ENCODE measurements at places on chromosomes 12 and 14.

GRCh38 chr12:95014554-95014953 is 11.1 kb upstream of the NDUFA12 start:
- H3K4me3 ChIP-seq: no peak overlapping the region
- H3K27ac ChIP-seq: no peak overlapping the region
- no peaks in the 10 kb centered on the region for H3K36me3 ChIP-seq

- no peaks in the 10 kb centered on the region for H3K36me3 ChIP-seq
- no peak overlapping the region for H3K27ac ChIP-seq
- DNase-seq: no peak
- H3K27me3 ChIP-seq: no peaks in the 10 kb centered on the region
- H3K4me1 ChIP-seq: no peaks in the 10 kb centered on the region
Measured at GRCh38 chr14:86639146-86639545, 1109.2 kb downstream of the FLRT2 start.

GRCh38 chr12:82838131-82838551 is 151.4 kb downstream of the TMTC2 start:
- no peak overlapping the region for H3K27ac ChIP-seq
- no peak for DNase-seq
- no peaks in the 10 kb centered on the region for H3K4me1 ChIP-seq
- H3K27me3 ChIP-seq: no peaks in the 10 kb centered on the region
- H3K4me3 ChIP-seq: no peak overlapping the region
- no peaks in the 10 kb centered on the region for H3K36me3 ChIP-seq

- H3K36me3 ChIP-seq: no peaks in the 10 kb centered on the region
- no peaks in the 10 kb centered on the region for H3K4me1 ChIP-seq
- no peak overlapping the region for H3K4me3 ChIP-seq
- H3K27ac ChIP-seq: no peak overlapping the region
Measured at GRCh38 chr12:24922090-24922489, 26.8 kb downstream of the BCAT1 start.

DNA sequence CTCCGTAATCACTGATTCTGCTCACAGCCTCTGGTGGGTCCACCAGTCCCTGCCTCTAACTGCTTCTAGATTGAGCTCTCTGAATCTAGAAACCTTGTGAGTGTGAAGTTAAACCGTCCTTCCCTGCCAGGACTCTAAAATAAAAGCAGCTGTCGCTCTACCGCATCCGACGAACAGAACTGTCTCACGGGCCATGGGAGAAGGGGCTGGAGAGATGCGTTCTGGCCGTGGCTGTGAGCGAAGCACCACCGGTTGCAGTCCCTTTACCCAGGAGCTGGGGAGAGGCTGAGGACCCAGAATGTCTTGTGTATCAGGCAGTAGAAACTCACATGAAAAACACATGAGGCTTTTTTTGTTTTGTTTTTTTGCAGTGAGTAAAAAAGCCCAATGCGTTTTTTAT is 159.6 kb downstream of the PIWIL1 start:
- H3K27me3 ChIP-seq: no peaks in the 10 kb centered on the region
- H3K36me3 ChIP-seq: no peaks in the 10 kb centered on the region
- H3K4me3 ChIP-seq: no peak overlapping the region
- H3K27ac ChIP-seq: no peak overlapping the region
- no peak for DNase-seq
- H3K4me1 ChIP-seq: no peaks in the 10 kb centered on the region

DNA sequence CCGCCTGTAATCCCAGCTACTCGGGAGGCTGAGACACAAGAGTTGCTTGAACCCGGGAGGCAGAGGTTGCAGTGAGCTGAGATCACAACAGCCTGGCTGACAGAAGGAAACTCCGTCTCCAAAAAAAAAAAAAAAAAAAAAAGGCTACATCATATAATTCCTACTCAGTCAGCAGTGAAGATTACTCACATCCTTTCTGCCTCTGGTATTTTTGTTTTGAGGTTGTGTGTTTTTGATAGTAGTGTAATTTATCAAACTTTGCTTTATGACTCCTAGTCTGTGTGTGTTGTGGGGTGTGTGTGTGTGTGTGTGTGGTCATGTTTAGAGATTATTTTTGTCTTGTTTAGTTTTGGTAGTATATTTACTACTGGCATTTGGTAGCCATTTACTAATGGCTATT is 29.8 kb upstream of the DLGAP5 start:
- DNase-seq: no peak
- H3K36me3 ChIP-seq: no peaks in the 10 kb centered on the region
- H3K27ac ChIP-seq: no peak overlapping the region
- no peaks in the 10 kb centered on the region for H3K27me3 ChIP-seq
- H3K4me1 ChIP-seq: no peaks in the 10 kb centered on the region

- no peak overlapping the region for H3K4me3 ChIP-seq
- no peak overlapping the region for H3K27ac ChIP-seq
- no peaks in the 10 kb centered on the region for H3K36me3 ChIP-seq
- no peaks in the 10 kb centered on the region for H3K27me3 ChIP-seq
- no peak for DNase-seq
- no peaks in the 10 kb centered on the region for H3K4me1 ChIP-seq
Measured at GRCh38 chr14:79971330-79971729, 240.0 kb downstream of the DIO2 start.

- peaks cover 2% of the 10 kb centered on the region for H3K27me3 ChIP-seq
- no peaks in the 10 kb centered on the region for H3K36me3 ChIP-seq
- no peak overlapping the region for H3K27ac ChIP-seq
- H3K4me3 ChIP-seq: no peak overlapping the region
- no peaks in the 10 kb centered on the region for H3K4me1 ChIP-seq
Measured at GRCh38 chr12:130131801-130132200, 30.5 kb upstream of the FZD10 start.

- no peaks in the 10 kb centered on the region for H3K27me3 ChIP-seq
- DNase-seq: no peak
- H3K27ac ChIP-seq: no peak overlapping the region
- no peaks in the 10 kb centered on the region for H3K4me1 ChIP-seq
- no peaks in the 10 kb centered on the region for H3K36me3 ChIP-seq
- no peak overlapping the region for H3K4me3 ChIP-seq
Measured at GRCh38 chr12:78938341-78939084, 73.9 kb downstream of the SYT1 start.

- no peaks in the 10 kb centered on the region for H3K27me3 ChIP-seq
- H3K4me3 ChIP-seq: no peak overlapping the region
- H3K36me3 ChIP-seq: no peaks in the 10 kb centered on the region
- DNase-seq: no peak
Measured at GRCh38 chr12:7961395-7962178, 25.6 kb upstream of the SLC2A3 start.

GRCh38 chr12:99611117-99611516 is 36.4 kb upstream of the GARIN6 start:
- no peaks in the 10 kb centered on the region for H3K36me3 ChIP-seq
- no peak overlapping the region for H3K27ac ChIP-seq
- no peaks in the 10 kb centered on the region for H3K27me3 ChIP-seq
- no peak overlapping the region for H3K4me3 ChIP-seq
- DNase-seq: no peak

- no peaks in the 10 kb centered on the region for H3K27me3 ChIP-seq
- DNase-seq: no peak
- no peak overlapping the region for H3K4me3 ChIP-seq
- H3K36me3 ChIP-seq: no peaks in the 10 kb centered on the region
- H3K4me1 ChIP-seq: peaks cover 18% of the 10 kb centered on the region
- H3K27ac ChIP-seq: no peak overlapping the region
Measured at GRCh38 chr14:55313480-55313879, 42.3 kb downstream of the FBXO34 start.

DNA sequence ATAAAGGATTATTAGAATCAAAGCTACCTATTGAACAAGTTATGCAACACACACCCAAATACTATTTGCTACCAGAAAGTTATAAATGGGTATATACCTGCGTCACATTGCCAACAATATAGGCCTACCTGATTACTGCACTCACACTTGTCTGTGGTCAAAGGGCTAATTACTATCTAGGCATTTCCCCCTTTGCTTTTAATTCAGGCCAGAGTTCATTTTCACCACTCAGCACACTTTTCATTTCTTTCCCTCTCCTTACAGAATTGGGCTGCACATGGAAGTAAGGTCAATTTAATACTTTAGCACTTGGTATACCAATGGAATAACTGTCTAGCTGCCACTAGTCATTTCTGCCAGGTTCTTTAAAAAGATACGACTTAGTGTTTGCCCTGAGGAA is 1.7 kb downstream of the SOS2 start:
- no peaks in the 10 kb centered on the region for H3K27me3 ChIP-seq
- no peak for DNase-seq
- H3K36me3 ChIP-seq: no peaks in the 10 kb centered on the region
- peak overlapping the region; percentile 52 for H3K27ac ChIP-seq

DNA sequence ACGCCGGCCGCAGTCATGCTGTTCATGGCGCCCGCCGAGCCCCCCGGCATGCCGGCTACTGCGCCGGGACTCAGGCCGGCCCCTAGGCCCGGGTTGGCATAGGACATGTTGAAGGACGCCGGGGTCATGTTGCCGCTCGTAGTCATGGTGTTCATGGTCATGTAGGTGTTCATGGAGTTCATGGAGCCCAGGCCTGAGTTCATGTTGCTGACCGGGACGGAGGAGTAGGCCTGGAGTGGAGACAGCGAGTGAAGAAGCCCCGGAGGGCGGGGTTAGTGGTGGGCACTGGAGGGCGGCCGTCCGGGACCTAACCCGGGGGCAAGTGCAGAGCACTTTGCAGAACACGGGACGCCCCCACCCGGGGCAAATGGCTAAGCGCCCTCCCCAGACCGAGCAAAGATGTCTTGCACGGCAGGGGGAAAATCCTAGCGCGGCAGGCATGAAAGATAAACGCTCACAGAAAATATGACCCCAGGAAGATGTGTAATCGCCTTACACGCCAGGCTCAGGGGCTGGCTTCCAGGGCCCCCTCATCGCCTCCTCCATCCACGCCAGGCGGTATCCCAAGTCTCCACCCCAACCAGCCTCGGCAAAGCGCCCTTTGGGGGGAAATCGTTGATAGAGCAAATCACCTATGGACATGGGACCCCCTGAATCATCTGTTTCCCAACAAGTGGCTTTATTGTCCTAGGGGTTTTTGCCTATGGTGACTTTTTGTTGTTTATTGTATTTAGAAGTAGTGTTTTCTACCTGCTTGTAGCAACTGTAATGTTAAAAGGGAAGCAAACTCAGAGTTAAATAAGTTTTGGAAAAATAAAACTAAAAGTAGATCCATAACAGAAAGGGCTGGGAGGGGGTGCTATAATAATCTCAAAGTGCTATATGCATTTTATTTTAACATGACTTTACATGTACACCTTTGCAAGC is 2.3 kb downstream of the FOXA1 start:
- no peaks in the 10 kb centered on the region for H3K36me3 ChIP-seq
- no peaks in the 10 kb centered on the region for H3K4me1 ChIP-seq
- DNase-seq: no peak
- H3K27me3 ChIP-seq: peaks cover 78% of the 10 kb centered on the region
- H3K4me3 ChIP-seq: no peak overlapping the region

DNA sequence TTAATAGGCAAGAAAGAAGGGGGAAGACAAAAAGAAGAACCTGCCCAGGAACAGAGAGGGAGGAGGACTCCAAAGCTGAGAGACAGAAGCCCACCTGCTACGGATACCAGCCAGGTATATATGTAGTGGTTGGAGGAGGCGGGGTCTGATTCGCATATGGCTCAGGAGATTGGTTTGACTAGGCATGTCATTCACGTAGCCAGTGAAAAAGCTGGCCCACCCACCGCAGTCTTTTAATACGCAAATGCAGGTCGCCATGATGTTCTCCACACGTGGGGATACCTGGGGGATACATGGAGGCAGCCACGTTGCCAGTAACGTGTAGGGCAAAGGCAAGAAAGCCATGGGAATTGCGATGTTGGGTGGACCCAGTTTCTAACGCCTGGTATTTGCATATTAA is 73.2 kb downstream of the NTS start:
- H3K4me1 ChIP-seq: no peaks in the 10 kb centered on the region
- H3K4me3 ChIP-seq: no peak overlapping the region
- H3K36me3 ChIP-seq: no peaks in the 10 kb centered on the region
- DNase-seq: no peak

- peak; percentile 38 for DNase-seq
- no peak overlapping the region for H3K27ac ChIP-seq
- H3K4me1 ChIP-seq: no peaks in the 10 kb centered on the region
- H3K27me3 ChIP-seq: no peaks in the 10 kb centered on the region
Measured at GRCh38 chr12:98109266-98109665, 406.1 kb upstream of the TMPO start.

DNA sequence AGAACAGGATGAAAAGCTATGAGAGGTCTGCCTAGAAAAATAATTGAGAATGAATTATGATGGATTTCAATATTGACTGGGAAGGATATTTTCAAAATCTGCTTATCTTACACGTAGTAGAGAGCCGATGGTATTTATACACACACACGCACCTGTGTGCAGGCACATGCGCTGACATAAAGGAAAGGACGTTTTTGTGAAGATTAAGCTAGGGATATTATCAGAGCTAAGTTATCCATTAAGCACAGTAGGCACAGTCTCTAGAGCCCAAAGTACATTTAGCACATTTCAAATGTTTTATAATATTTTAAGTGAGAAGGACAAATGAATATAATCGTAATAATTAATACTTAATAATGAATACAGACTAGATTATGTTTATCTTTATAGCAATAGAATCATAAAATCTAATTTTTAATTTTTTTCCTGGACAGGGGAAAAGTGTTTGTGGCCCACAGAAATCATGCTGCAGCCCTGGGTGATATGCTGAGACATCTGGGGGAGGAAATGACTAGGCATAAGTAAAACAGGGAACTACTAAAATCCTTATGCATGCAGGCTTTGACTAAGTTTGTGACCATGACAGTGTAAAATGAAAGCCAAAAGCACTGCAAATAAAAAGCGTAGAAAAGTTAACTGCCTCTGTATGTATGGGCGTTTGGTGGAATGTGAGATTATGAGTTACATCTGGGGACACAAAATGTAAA is 146.1 kb downstream of the KITLG start:
- H3K27me3 ChIP-seq: no peaks in the 10 kb centered on the region
- no peaks in the 10 kb centered on the region for H3K4me1 ChIP-seq
- no peaks in the 10 kb centered on the region for H3K36me3 ChIP-seq
- no peak overlapping the region for H3K4me3 ChIP-seq
- H3K27ac ChIP-seq: no peak overlapping the region

DNA sequence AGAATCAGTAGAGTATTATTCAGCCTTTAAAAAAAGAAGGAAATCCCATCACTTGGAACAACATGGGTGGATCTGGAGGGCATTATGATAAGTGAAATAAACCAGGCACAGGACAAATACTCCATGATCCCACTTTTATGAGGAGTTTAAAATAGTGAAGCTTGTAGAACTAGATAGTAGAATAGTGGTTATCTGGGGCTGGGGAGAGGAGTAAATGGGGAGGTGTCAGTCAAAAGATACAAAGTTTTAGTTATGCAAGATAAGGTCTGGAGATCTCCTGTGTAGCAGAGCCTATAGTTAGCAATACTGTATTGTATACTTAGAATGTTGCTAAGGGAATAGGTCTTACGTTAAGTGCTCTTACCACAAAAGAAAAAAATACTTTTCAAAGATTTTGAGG is 64.9 kb downstream of the RIC8B start:
- no peak overlapping the region for H3K27ac ChIP-seq
- H3K4me3 ChIP-seq: no peak overlapping the region
- H3K36me3 ChIP-seq: no peaks in the 10 kb centered on the region
- H3K4me1 ChIP-seq: peaks cover 5% of the 10 kb centered on the region

DNA sequence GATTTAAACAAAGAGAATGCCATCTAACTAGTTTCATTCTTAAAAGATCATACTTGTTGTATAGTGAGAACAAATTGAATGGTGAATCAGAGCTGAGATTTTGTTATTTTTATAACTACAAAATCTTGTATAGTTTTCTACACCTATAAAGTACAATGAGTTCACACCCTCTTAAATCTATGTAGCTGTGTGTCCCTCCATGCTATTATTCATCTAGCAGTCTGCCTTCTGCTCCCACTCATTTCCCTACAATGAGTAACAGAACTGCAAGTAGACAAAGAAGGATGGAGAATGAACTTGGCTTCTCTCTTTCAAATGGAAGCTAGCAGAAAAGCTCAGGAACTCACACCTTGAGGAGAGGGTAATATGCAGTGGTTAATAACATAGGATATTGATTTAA is 7.1 kb downstream of the IFNG-AS1 start:
- H3K36me3 ChIP-seq: no peaks in the 10 kb centered on the region
- H3K4me1 ChIP-seq: no peaks in the 10 kb centered on the region
- no peak for DNase-seq
- no peaks in the 10 kb centered on the region for H3K27me3 ChIP-seq
- no peak overlapping the region for H3K27ac ChIP-seq
